Stimulated activated CD4-positive, alpha-beta T cell treated with anti-CD3 and anti-CD28 coated beads, Interleukin-4, amount 100 ng/mL, for 48 hours (primary cell): ENCODE measurements at places on chromosomes 5 and 9.

- DNase-seq, result no peak
These were observed 30.5 kb downstream of the TLR4 start for GRCh38 chr9:117734523-117735314.

DNA sequence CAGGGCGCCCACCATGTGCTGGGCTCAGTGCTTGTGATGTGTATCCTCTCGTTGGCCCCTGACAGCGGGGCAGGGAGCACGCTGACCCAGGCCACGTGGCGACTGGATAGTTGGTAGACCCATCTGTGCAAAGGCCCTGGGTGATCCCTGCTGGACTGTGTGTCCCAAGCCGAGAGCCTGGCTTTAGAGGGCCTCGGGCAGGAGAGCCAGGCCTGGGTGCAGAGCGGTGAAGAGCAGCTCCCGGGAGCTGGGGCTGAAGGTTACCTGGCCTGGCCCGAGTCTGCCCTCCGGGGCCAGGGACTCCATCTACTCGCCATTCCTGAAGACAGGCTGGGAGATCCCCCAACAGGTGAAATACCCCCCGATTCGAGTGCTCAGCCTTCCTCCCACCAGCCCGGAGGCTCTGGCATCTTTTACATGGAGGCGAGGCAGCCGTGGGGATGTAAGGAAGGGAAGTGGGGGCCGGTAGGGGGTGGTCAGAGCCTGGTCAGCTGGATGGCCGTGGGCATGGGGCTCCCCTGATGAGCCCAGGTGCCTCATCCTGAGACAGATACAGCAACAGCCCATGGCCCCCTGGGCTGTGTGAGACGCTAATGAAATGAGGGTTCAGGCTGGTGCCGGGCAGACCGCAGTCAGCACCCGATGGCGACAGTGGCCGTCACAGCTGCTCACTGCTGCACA lies 19.0 kb downstream of the NCS1 start:
- no peak for DNase-seq

DNA sequence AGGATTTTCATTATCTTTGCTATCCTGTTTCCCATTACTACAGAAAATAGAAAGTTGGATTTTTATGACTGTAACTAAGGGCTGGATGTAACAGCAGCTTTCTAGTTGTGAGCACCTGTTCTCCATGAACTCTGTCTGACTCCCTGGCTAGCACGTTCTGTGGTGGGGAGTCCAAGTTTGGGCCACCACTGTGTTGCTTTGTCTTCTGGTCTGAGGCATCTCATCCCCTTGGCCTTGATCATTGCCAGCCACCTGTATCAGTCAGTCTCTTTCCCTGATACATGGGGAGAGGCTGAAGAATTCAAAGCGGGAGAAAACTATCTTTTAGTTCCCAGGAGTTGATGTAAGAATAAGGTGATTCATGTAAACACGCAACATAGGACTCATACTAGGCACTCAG lies 33.4 kb downstream of the WDR70 start:
- no peak for DNase-seq

DNA sequence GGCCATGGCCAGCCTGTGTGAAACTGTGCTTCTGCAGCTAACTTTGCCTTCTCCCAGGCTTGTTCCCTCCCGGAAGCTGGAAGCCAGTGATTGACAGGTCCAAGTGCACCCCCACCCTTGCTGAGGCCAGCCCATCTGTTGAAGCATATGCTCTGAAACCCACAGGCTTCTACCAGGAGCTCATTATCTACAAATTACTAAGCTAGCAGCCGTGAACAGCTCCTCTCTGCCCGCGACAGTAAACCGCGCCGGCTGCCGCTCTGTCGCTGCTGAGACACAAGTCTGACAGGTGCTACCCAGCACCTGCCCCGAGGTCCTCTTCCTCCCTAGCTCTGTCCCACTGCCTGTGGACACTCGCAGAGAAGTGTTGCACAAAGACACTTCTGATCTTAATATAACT lies 490.9 kb downstream of the GADD45G start:
- DNase-seq, result no peak

- no peak for DNase-seq
These were observed 7.4 kb downstream of the BSPRY start for GRCh38 chr9:113356686-113357292.

- no peak for DNase-seq
These were observed 107.3 kb downstream of the OR2K2 start for GRCh38 chr9:111222757-111223156.

- no peak for DNase-seq
These were observed 106.8 kb downstream of the FRMD3 start for GRCh38 chr9:83431101-83432060.

DNA sequence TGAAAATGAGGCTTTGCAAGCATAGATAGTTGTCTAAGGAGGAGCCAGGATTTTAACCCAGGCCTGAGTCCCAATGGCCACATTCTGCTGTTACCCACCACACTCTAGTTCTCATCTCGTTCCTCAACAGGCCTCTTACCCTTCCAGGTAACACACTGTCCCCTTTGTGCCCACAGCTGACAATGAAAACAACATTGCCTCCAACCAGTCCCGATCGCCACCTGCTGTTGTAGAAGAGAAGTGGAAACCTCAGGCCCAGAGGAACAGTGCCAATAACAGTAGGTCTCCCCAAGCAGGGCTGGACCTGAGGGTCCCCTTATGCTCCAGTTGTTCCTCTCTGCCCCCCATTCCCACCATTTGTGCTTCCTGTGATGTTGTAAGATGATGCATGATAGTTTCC lies 30.4 kb downstream of the AMBP start:
- DNase-seq, result no peak

DNA sequence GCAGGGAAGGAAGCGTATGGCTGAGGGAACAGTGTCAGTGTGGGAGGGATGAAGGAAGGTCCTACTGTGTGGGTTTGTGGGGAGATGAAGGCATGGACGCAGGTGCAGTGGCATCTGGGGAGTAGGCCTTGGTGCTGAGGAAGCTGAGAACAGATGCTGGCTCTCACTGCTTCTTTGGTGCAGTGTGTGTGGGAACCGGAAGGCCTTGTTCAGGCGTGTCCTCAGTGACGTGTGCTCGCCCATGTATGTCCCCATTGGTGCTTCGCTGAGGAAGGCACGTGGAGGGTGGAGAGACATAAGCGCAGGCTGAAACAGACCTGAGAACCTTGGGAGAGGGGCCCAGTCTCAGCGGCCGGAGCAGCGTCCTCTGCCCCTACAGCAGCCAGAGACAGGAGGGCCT lies 18.7 kb downstream of the ADAMTS13 start:
- DNase-seq, result no peak

GRCh38 chr9:100170085-100170484 lies 71.0 kb downstream of the INVS start:
- no peak for DNase-seq

GRCh38 chr5:95487880-95488279 lies 66.9 kb downstream of the SKIC3 start:
- DNase-seq, result no peak

DNA sequence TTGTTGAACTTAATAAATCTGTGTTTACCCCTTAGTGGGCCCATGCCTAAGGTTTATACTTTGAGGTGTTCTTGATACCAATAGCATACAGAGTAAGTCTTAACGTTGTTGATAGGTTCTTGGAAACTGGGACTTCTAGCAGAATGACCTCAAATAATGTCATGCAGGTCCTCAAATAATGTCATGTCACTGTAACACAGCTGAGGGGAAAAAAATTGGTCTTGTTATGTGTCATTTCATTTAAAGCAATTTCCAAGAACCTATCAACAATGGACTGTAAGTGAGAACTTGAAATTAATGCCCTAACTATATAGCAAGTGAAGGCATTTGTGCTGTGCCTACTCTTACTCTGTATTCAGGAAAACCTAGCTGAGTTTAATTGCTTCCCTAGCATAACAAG lies 7.2 kb downstream of the DNAJA1 start:
- DNase-seq, result no peak

GRCh38 chr9:95971815-95972214 lies 96.3 kb downstream of the ERCC6L2 start:
- no peak for DNase-seq
